Activated gamma-delta T cell treated with Interleukin-2 at 50 U/mL for 16 hours (primary cell): ENCODE measurements at places on chromosomes 3 and 15.

- no peak for DNase-seq
These were observed 187.2 kb downstream of the SHQ1 start for GRCh38 chr3:72661115-72661457.

- DNase-seq, result no peak
These were observed 608.6 kb upstream of the BCHE start for GRCh38 chr3:166445865-166446264.

GRCh38 chr15:78290222-78290621 is 9.2 kb downstream of the SKIC8 start:
- no peak for DNase-seq

DNA sequence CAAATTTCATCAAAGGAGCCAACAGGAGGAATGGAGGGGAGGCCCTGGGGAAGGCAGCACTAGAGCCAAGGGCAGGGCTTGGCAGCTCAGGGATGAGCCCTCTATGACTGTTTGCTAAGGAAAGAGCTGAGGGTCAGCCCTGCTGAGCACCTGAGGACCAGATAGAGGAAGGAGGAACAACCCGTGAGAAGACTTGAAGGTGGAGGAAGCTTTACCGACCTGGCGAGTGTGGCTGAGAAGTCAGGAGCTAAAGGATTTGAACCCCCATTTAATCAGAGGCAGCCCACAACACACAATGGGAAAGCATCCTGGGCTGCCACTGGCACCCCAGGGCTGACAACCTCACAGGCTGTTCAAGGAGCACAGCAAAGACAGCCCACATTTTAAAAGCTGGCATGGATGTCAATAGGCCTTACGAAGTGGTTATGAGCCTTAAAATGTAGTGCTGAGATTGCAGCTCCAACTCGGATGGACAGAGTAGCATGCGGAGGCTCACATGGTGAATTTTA is 20.7 kb upstream of the LRRC2 start:
- DNase-seq, result no peak

DNA sequence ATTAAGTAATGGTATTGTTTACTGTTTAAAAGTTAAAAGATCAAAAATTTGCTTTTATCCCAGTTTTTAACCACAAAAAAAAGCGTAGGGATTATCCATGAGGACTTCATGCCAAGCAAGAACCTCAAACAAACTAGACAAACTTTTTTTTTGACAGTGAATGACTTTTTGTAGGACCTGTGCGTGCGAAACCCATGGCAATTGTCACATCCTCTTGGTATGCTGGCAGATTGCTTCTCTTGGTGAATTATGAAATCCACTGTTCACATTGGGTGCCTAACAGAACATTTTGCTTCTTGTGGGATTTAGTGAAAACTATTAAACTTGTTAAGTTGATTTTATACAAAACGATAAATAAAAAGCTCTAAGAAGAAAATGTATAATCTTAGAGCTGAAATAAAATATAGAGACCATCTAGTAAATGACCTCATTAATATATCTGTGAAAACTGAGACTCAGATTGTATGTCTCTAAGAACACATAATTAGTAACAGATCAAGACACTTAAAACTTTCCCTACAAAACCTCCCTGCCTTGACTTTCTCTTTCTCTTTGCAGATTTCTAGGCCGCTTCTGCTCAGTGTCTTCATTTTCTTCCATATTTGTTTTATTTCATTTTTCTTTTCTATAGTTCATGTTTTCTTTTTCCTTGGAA is 87.3 kb upstream of the CGNL1 start:
- no peak for DNase-seq

GRCh38 chr3:120498556-120499346 is 48.0 kb upstream of the FSTL1 start:
- no peak for DNase-seq

DNA sequence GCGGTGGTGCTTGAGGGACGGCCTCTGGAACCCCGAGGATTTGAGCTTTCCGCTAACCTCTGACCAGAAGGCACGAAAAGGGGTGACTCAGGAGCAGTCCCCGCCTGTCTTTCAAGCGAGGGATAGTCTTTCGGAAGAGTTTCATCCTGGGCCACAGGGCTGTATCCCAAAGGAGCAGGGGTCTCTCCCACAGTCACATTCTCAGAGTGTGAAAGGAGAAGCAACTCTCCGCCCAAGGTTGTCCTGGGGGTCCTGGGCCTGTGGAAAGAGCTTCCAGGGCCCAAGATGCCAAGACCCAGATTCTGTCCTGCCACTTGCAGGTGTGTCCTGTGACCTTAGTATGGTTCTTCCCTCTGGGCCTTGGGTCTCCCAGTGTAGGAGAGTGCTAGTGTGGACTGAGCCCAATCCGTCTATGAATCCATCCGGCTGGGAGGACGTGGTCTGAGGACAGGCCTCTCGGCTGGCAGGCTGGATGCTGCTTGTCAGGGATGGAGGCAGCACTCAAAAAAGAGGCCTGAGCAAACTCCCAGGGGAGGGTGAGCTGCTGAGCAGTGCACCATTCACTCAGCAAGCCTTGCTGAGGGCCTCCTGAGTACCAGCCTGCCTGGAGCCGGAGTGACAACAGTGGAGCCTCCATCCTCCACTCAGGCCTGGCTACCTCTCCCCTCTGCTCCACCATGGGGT is 1.6 kb upstream of the DUSP7 start:
- no peak for DNase-seq

DNA sequence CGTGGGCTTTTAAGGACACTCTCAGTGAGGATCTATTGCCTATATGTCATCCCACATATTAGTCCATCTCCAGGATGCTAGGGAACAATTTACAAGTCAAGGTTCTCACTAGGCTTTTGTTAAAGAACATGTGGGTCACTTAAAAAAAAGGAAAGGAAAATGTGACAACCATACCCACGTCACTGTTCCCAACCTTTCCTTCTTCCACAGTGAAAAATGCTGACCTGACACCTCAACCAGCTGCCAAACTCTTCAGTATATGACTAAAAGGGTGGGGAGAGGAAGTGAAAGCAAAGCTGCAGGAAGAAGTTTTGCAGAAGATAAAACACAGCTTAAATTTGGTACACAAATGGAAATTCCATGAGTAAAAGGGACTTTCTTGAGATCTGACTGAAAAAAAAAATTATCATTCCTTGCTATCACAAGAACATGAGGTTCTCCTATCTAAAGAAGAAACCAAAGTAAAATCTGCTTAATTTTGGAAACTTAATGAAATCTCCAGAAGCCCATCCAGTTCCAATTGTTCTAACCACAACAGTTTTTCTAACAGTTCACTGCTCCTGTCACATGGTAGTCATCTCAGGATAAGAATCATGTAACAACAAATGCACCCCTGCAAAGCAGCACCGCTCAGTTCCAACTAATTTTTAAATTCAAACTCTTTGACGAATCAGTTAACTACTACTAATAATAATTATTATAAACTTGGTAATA is 117.0 kb upstream of the TSPAN3 start:
- no peak for DNase-seq

- DNase-seq, result no peak
These were observed 124.8 kb downstream of the XXYLT1 start for GRCh38 chr3:195146131-195146530.

- DNase-seq, result no peak
These were observed 55.5 kb downstream of the LRRC28 start for GRCh38 chr15:99306694-99307338.

DNA sequence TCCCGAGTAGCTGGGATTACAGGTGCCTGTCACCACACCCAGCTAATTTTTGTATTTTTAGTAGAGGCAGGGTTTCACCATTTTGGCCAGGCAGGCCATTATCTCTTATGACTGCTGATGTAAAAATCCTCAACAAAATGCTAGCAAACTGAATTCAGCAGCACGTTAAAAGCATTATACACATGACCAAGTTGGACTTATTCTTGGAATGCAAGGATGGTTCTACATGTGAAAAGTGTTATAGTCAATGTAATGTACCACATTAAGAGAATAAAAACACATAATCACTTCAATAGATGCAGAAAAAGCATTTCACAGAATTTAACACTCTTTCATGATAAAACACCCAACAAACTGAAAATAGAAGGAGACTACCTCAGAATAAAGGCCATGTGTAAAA is 20.2 kb downstream of the RNF13 start:
- no peak for DNase-seq

DNA sequence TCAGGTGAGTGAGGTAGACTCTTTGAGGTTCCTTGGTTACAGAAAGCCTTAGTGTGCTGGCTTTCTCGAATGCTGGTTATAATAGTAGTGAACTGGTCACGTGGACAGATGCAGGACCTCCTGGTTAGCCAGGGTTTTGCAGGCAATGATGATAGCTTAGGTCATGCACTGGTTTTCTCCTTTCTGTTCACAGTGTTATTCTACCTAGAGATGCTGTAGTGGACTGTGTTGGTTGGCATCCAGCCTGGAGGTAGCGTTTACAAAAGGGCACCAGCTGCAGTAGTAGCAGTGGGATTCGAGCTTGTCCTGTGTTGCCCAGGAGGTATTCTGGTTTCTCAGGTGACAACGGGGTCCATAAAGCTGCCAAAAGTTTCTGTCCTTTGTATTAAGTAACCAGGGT is 27.0 kb downstream of the PCCB start:
- no peak for DNase-seq

GRCh38 chr3:39349080-39349479 is 19.6 kb downstream of the CCR8 start:
- DNase-seq, result no peak

DNA sequence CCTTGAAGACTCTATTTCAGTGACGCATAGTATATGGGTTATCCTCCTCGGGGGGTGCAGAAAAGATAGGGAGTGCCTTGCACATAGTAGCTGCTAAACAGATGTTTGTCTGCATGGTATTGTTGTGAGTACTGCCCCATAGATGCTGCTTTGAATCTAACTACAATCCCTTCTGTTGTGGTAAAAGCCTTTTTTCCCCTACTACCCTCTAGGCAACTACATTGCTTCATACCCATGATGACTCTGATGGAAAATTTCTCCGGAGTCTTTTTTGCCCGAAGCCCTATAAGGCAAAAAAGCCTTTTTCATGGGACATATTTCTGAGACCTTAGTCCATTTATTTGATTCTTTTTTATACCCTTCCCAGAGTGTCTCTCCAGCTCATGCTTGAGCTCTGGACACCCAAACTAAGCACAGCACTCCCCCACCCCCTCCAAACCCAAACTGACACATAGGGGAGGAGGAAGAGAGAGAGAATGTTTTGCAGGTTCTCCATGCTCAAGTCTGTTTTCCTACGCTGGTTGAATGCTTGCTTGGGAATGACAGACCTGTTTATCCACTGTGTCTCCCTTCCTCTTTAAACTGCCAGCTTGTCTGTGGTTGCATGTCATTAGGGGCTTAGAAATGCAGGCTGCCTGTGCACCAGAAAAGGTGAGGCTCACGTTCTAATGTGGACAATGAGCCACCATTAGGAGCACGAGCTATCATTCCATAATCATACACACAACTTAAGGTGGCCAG is 52.9 kb downstream of the LRTM1 start:
- DNase-seq, result no peak

DNA sequence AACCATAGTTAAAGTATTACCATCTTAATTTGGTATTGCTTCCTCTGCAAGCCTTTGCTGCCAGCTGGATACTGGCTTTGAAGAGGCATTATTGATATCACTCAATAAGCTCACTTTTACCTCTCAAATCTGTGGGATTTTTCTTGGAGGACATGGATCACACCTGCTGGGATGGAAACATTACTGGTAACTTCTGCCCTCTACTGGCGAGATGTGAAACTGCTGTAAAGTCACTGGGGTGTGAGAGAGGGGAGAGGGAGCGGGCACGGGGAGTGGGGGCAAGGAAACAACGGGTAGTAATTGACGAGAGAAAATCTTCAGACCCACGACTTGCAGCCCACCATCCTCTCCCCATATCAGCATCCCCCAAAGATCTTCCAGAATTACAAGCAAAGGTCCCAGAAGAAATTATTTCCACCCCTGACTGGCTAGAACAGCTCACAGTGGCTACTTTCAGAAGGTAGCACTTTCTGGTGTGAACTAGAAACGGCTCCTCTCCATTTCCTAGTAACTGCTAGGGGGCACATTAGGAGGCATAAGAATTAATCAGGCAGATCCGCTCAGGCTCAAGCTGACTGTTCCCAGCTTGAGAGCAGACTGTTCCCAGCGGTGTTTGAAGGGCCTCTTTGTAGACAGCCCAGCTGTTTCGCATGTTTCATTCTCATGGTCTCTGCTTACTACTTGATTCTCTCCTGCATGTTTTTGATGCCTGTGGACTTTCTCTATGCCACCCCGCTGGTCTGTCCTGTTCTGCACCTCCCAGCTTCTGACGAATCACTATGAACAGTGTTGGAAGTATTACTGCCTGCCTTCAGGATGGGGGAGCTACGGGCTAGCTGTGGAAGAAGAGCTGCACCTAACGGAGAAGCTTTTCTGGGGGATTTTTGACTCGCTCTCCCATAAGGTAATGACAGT is 230.4 kb upstream of the CHRM5 start:
- DNase-seq, result peak; percentile 17

DNA sequence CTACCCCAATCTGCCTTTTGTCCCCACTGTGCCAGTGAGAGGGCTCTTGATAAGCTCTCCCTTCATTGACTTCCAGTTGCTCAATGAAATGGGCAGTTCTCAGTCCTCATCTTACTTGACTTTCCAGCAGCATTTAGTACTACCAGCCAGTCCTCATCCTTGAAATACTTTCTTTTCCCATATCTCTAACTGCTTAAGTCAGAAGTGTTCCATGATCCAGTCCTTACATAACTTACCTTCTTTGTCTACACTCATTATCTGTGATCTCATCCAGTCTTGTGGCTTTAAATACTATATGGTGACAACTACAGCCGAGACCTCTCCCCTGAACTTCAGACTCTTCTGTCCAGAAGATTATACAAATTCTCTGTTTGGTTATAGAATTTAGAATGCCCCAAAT is 28.7 kb downstream of the RARRES1 start:
- DNase-seq, result no peak

GRCh38 chr15:79060175-79060574 is 30.4 kb downstream of the RASGRF1 start:
- no peak for DNase-seq

DNA sequence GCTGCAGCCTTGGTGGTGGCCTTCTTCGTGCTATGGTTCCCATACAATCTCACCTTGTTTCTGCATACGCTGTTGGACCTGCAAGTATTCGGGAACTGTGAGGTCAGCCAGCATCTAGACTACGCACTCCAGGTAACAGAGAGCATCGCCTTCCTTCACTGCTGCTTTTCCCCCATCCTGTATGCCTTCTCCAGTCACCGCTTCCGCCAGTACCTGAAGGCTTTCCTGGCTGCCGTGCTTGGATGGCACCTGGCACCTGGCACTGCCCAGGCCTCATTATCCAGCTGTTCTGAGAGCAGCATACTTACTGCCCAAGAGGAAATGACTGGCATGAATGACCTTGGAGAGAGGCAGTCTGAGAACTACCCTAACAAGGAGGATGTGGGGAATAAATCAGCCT is 10.4 kb downstream of the CYP8B1 start:
- DNase-seq, result no peak

DNA sequence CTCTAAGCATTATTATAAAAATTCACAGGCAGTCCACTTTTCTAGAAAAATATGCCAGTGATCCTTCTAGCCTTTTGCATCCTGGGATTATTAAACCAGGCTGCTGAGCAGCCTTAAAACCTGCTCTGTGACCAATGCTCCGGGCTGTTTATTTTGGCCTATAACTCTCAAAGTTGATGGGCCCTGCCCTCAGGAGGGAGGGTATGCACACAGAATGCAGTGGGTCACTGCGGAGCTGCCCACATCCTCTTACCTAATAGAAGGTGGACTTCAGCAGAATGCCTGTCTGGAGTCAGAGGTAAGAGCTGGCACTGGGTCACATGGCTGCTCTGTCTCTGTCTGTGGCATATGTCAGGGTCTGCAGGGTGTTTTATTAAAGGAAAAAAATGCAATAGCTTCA is 26.0 kb downstream of the CPNE4 start:
- DNase-seq, result no peak

- DNase-seq, result no peak
These were observed 93.4 kb downstream of the LRRC28 start for GRCh38 chr15:99344639-99345038.

- DNase-seq, result no peak
These were observed 711 bp upstream of the TGM5 start for GRCh38 chr15:43267439-43267838.
